ENCODE measurements at places on chromosomes 16 and 17.

DNA sequence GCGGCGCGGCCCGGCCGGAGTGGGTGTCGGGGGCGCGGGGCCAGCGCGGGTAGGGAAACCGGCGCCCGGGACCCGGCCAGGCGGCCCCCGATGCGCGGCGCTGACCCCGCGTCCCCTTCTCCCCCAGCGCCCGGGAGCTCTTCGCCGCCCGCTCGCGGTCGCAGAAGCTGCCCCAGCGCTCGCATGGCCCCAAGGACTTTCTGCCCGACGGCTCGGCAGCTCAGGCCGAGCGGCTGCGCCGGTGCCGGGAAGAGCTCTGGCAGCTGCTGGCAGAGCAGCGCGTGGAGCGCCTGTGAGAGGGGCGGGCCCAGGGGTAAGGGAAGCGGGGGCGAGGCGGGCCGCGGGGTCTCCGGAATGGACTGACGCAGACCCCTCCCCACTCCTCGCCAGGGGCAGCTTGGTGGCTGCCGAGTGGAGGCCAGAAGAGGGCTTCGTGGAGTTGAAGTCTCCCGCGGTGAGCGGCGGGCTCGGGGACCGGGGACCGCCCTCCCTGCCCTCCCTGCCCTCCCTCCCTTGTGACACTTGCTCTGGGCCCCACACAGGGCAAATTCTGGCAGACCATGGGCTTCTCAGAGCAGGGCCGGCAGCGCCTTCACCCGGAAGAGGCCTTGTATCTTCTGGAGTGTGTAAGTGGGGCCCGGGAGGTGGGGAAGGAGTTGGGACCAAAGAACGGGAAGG, 430 bp downstream of the TSEN54 start:
- DNase-seq = no peak

- DNase-seq = peak; percentile 6
These were observed 4.8 kb downstream of the SCGB1C2 start for GRCh38 chr17:142102-142661.

- DNase-seq = no peak
These were observed 5.4 kb upstream of the G6PC1 start for GRCh38 chr17:42895185-42895555.

DNA sequence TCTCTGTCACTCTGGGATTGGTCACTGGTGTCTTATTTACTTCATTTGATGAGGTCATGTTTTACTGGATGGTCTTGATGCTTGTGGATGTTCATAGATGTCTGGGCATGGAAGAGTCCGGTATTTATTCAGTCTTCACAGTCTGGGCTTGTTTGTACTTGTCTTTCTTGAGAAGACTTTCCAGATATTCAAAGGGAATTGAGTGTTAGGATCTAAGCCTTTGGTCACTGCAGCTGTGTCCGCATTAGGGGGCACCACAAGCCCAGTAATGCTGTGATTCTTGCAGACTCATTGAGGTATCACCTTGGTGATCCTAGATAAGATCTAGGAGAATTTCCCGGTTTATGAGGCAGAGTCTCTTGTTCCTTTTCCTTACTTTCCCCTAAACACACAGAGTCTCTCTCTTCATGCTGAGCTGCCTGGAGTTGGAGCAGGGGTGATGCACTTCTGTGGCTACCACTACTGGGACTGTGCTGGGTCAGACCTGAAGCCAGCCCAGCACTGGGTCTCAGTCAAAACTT, 214.7 kb downstream of the SPECC1 start:
- DNase-seq = no peak

DNA sequence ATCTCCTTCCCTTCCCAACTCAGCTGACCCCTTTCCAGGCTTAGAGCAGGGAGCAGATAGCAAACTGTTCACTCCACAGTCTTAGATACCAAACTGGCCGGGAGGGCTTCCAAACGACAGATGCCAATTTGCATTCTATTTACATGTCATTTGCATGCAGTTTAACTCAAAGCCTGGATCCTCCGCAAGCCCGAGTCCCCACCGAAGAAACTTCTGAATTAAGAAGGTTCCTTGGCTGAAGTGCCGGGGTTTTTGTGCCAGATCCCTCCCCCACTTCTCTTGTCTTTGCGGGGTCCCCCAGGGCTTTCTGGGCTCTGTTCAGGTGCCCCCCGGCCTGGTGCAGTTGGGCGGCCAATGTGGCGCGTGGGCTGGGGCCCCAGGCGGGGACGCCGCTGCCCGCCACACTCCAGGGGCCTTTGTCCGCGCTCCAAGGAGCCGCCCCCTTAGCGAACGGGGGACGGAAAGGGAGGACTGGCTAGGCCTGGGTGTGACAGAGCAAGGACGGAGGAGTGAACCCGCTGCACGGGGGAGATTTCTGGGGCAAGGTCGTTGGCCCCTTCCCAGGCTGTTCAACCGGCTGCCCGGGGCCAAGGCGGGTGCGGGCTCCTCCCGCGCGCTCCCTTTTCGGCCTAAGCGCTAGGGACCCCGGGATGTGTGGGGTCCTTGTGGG, 1.2 kb downstream of the GPRC5B start:
- peak; percentile 91 for DNase-seq

Data from posterior cingulate gyrus (tissue), 11 donors.